ENCODE measurements at places on chromosomes 7 and 10.

DNA sequence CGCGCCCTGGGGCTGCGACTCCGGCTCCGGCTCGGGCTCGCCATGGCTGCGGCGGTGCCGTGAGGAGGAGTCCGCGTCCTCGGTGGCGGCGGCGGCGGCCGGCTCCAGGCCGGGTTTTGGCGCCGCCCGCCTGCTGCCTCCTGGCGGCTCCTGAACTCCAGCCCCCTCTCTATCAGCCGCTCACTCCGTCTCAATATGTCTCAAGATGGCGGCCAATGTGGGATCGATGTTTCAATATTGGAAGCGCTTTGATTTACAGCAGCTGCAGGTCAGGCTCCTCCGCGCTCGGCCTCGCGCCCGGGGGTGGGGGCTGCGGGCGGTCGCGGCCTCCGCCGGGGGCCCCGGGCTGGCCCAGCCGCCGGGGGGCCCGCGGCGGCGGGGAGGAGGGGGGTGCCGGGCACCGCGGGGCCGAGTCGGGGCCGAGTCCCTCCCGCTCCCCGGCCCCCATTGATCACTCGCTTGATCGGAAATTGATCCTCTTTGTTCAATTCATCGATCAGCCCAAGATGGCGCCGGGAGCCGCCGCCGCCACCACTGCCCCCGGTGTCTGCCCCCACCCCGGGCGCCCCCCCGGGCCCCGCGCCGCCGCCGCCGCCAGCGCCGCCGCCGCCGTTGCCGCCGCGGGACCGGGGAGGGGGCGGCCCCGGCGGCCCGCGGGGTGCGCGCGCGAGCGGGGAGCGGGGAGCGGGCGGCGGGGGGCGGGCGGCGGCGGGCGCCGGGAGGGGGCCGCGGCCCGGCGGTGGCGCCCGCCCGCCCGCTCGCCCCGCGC is 1.4 kb upstream of the CUX1 start:
- DNase-seq: peak; percentile 64

DNA sequence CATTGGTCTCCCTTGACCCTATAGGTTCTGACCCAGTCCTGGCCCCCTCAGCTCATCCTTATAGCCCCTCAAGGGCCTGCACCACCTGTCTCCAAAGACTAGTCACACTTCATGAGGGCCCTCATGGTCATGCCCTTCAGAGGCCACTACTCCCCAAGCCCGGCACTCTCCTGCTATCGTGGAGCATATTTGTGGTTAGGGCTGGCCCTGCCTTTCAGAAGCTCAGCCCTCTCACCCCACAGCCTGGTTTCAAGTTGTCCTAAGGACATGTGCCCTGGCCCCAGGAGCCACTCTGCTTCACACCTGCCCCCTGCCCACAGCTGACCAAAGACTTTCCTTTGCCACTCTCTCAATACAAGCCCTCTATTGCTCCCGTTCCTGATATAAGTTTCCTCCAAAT is 60.3 kb upstream of the LBX1 start:
- DNase-seq: no peak

DNA sequence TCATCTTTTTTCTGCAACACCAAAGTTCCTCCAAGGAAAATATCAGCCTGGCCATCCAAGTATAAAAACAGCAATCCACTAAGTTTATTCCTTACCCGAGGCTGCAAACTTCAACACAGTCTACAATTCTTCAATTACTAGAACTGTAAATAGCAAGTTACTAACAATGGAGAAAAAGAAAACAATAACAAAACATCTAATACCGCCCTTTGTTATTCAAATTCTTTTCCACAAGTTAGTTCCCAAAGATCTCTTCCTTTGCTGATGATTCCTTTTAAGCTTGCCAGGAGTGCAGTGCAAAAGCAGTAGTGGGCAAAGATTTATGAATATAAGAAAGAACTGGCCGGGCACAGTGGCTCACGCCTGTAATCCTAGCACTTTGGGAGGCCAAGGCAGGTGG is 86.2 kb downstream of the CUL2 start:
- no peak for DNase-seq

DNA sequence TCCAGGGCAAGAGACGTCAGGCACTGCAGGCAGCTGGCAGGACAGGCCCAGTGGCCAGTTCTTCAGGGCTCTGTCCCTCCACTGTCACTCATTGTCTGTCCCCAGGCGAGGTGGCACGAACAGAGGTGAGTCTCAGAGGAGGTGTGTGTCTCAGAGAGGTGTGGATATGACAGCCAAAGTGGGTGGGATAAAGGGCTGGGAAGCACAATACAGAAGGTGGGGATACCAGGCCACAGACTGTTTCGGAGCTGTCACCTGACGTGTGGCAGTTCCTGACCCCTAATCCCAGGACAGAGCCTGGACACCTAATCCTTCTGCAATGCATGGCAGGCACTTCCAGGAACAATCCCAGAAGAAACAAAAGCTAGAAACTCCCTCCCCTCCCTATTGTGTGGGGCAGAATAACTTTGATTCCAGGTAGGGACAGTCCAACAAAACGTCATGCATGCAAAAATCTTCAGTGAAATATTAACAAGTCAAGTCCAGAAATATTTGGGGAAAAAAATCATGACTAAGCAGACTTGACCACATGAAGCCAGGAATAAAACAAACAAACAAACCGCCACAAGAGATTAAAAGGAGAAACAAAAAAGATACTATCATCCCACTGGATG is 11.6 kb downstream of the KLRG2 start:
- DNase-seq: no peak

DNA sequence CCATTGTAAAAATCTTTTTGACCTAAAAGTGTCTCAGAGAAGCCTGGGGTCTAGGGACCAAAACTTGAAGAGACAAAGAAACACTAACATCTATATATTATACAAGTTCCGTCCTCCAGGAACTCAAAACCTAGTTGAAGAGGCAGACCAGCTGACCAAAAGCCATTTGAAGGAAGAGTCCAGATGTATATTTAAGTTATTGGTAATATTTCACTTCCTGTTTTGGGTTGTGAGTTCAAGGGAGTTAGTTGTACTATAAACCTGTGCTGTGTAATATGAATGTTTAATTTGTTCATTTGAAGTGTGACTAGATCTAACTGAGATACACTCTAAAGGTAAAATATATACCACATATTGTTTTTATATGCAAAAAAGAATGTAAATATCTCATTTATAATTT is 45.0 kb downstream of the CDK1 start:
- DNase-seq: no peak

DNA sequence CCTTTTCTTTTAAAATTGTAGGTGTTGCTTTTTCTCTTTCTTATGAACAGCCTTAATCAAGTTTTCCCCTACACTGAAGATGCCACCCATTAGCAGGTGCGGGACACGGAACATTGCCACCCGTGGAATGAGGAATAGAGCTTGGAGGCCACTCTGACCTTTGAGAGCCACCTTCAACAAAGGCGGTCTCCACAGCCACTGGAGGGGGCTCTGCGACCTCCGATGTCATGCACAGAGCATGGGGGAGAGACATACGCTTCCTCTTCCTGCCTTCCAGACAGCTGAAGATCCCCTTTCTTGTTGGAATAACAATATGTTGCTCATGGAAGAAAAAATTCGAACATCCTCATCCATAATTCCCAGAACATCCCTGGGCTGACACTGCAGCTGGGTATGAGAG is 39.1 kb downstream of the ADARB2 start:
- DNase-seq: no peak

DNA sequence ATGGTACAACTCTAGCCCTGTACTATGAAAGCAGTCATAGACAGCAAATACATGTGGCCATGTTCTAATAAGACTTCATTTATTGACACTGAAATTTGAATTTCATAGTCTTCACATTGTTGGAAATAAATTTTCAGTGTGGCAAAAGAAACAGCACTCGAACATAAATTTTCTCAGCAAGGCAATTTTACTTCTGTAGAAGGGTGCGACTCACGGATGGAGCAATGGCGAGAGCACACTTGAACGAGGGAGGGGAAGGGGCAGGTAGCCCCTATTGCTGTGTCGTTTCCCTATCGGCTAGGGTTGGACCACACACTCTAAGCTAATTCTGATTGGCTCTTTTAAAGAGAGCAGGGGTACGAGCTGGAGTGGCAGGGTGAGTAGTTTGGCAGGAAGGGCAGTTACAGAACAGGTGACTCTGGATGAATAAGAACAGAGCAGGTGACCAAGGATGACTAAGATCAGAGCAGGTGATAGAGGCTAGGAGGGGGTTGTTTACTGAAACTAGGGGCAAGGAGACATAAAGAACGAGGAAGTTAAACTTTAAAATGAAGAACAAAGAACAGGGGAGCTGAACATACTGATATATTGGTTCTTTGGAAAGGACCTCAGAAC is 52.0 kb downstream of the LRRC4 start:
- DNase-seq: no peak

GRCh38 chr10:78959217-78959923 is 109.4 kb upstream of the ZMIZ1 start:
- no peak for DNase-seq

DNA sequence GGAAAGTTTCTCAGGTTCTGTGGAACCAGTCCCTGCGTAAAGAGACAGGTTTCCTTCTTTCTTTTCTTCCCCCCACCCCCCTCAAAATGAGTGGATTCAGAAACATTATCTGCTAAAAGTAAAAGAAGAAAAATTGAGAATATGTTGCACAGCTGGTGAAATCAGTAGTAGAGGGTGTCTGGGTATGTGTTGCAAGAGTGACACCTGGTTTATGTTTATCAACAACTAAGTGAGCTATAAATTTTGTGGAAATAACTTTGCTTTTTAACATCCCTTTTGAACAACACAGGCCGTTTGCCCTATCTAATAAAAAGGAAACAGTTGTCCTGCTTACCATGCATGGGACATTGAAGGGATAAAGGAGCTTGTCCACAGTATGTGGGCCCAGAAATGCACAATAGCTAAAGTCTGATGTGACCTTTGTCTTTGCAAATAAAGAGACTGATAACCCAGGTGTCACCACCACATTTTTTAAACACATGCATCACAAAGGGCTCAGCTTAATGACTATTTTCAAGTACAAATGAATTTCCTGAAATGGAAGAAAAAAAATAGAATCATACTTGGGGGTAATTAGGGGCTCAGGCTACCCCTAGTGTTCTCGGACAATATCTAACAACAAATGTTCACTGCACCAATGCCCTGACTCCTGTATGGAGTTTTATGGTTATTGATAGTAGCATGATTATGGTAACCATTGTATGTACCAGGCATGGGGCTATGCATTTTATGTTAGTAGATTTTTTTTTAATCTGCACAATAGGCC is 221.7 kb upstream of the TCF7L2 start:
- DNase-seq: no peak

GRCh38 chr10:80513106-80513505 is 24.6 kb upstream of the SH2D4B start:
- DNase-seq: no peak

GRCh38 chr10:3803295-3803926 is 18.4 kb upstream of the KLF6 start:
- no peak for DNase-seq

GRCh38 chr7:91378131-91378530 is 113.9 kb downstream of the FZD1 start:
- no peak for DNase-seq

DNA sequence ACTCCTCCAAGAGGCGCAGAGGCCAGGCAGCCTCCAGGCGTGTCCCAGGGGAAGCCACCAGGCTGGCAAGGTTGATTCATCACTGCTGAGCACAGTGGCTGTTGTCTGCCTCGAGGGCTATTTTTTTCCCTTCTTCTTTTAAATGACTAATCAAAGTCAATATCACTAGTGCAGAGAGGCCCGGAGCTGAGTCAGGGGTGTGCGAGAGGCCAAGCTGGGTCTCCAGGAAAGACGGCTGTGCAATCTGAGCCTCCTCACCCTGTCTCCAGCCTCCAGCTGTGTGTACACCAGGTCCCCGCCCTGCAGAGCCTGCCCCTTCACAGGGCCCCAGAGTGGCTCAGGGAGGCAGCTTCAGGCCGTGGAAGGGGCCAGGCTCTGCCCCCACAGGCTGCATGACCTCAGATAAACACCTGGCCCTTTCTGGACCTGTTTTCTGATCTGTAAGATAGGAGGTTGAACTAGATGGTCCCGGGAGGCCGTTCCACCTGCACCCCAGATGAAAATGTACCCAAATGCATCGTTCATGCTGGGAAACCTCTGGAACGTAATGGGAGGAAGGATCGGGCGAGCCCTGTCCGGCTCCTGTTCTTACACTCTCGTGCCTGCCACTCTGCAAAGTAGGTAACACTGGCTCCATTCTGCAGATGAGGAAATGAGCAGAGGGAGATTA is 3.7 kb downstream of the STX1A start:
- DNase-seq: no peak

GRCh38 chr10:92418891-92419290 is 127.9 kb downstream of the MARCHF5 start:
- no peak for DNase-seq

- DNase-seq: no peak
Measured at GRCh38 chr7:28808796-28809533, 149.2 kb downstream of the TRIL start.

GRCh38 chr7:47741984-47742383 is 160.1 kb upstream of the TNS3 start:
- no peak for DNase-seq

DNA sequence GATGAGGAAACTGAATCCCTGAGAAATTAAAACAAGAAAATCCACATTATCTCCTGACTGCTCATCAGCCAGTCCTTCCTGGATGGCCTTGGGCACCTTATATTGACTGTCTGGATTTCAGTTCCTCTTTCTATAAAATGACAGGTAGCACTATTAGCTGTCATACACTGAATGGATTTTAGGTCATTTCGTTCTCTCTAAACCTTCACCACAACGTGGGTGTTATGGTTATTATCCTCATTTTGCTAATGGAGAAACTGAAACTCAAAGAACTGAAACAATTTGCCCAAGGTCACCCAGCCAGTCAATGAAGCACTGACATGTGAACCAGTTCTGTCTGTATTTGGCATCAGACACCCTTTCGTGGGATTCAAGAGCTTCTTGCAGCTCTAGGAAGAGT is 193.8 kb downstream of the CYP26A1 start:
- no peak for DNase-seq

GRCh38 chr7:77765906-77766800 is 32.1 kb downstream of the TMEM60 start:
- no peak for DNase-seq

GRCh38 chr10:44258019-44258418 is 126.9 kb downstream of the CXCL12 start:
- no peak for DNase-seq

- no peak for DNase-seq
Measured at GRCh38 chr7:148242294-148242821, 348.2 kb upstream of the C7orf33 start.

- DNase-seq: no peak
Measured at GRCh38 chr7:4159761-4160554, 522.1 kb upstream of the FOXK1 start.

- DNase-seq: no peak
Measured at GRCh38 chr10:12975906-12976305, 25.6 kb downstream of the CCDC3 start.

- DNase-seq: no peak
Measured at GRCh38 chr7:27172823-27173510, 1.2 kb downstream of the HOXA10 start.
